ENCODE measurements at places on chromosomes 13 and 19. TPM values are rescaled to one million over a fixed set of nuclear protein-coding genes. Genes with fewer than 3 reads are reported as not detected.
A peak's percentile ranks its signal among the peaks of the same experiment; 100 is the strongest.

DNA sequence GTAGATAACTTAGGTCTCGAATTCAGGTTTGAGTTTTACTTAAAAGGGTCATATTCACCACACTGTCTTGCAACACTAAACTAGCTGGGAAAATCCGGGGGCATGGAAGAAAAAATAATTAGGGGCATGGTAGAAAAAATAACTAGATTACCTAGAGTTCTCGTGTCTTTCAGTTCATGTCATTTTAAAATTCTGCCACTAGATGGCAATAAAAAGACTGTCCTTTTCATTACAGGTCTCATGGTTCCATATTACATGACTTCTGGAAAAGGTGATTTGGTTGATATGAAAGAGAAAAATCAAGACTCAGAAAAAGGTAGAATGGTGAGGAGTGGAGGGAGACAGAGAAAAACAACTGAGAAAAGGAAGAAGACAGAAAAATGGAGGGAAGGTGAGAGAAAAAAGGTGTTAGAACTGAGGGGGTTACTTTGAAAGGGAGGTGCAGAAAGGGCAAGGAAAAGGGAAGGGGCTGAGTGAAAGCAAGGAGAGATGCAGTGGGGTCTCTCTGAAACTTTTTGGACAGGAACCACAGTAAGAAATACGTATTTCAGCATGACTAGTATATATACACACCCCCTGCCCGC is 299.0 kb downstream of the KLF12 start:
- peak; percentile 70 for DNase-seq

The ZNF792 gene
- total RNA-seq: 55.2 TPM

GRCh38 chr13:66459143-66459542 is 771.0 kb downstream of the PCDH9 start:
- no peak for DNase-seq

GRCh38 chr19:28103921-28104320 is 1109.0 kb downstream of the UQCRFS1 start:
- DNase-seq: no peak

The MARK4 gene
- 14.0 TPM for total RNA-seq

- DNase-seq: no peak
These were observed 377.0 kb downstream of the ITGBL1 start for GRCh38 chr13:101829484-101829883.

DNA sequence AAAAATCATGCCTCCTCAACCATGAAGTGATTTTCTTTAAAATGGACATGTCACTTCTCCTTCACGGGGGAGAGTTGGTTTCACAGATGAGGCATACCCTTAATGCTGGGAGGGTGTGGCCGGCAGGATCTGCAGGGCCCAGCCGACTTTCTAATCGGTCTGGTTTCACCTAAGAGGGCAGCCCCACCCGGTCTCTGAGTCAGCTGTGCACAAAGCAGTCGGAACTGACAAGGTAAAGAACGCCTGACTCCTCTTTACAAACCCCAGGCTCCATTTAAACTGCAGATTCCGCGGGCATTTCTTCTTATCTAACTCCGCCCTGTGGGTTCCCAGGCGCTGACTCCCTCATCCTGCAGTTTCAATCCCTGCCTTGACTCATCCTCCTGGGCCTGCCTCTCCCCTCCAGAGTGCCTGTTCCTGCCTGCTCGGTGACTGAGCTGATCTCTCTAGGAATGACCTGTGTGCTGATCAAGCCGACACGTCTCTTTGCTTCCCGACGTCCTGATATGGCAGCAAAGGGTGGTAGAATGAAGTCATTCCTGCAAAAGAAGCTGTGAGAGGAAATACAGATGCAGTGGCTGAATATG is 63.4 kb downstream of the EFNB2 start:
- DNase-seq: peak; percentile 69

DNA sequence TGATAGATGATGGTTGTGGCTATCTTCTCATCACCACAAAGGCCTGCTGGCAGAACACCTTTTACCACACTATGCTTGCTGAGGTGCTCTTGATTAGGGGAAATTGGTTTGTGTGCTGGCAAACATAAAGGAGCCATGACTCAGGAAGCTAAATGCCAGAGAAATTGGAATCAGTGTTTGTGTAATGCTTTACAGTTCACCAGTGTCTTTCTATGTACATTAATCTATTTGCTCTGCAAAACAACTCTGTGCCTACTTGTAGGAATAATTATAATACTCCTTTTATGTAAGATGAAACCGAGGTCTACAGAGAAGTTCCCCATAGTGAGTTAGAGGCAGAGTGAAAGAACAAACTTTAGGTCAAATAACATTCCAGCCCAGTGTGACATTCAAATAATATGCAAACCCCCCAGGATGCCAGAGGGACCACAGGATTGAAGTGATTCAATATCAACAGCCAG is 390.5 kb upstream of the HTR2A start:
- DNase-seq: no peak

DNA sequence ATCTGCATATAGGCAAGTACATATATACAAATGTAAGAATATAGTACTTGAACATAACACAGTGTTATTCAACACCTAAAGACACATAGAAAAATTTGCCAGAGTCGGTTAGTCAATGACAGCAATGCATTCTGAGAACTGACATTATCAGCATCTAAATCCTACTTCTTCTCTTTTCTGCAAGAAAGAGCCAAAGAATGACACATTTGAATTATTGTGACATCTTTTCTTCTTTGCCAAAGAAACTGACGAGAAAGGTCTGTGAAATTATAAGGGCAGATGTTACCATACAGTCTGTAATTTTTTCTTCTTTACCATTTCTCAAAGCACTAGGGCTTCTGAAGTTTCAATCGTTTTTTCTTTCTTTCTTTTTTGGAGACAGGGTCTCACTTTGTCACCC is 350.9 kb upstream of the NBEA start:
- DNase-seq: no peak

The HSH2D gene
- not detected for total RNA-seq

- no peak for DNase-seq
These were observed 33.6 kb downstream of the ZNF682 start for GRCh38 chr19:20005741-20006140.

DNA sequence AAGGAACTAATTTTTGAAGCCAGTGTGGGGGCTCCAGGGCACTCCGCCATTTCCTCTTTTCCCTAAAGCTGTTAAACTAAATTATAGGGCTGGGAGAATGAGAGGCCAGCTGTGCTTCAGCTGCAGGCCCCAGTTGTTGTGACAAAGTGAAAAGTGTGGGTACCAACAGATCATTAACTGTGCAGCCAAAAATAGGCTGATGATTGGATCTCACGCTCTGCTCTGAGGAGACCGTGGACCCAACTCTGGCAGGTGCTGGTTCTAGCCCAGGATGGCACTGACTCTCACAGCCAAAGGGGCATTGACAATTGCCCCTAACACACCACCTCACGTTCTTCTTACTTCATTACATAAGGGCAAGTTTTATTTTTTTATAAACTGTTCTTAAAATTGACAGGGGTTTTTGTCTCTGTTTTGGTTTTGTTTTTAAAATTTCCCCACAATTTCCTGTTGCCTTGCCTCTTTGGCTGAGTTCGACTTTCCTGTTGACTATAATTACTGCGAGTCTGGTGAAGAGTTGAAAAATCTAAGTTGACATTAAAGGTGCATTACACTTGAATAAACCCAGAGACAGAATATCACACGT is 391.0 kb downstream of the FGF9 start:
- DNase-seq: no peak

DNA sequence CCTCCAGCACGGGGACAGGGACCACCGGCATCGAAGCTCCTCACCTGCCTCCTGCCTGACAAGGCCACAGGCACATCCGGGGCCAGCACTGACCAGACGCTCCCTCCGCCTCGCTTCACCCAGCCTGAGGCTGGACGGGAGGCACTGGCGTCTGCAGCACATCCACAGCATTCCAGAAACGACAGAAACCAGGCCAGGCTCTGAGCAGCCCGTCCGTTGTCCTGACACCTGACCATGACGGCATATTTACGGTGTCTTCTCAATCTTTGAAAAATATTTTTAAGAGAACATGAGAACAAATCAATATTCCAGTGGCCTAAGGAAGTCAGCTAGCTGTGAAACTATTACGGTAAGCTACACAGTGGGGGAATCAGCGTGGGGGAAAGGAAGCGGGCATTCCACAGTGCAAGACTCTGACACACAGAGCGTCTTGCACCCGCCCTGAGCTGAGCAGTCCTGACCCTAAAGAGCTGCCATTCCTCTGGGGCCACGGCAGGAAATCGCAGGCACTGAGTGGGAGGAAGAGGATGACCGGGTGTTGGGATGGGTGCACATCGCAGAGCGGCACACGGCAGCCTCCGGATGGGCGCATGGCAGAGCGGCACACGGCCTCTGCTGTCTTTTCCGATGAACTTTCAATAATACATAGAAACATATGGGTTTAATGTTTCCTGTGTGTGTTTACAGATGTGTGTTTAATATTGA is 26.8 kb downstream of the RASA3 start:
- DNase-seq: peak; percentile 28

The CUL4A gene
- 148 TPM for total RNA-seq

- DNase-seq: no peak
These were observed 47.4 kb downstream of the NDFIP2 start for GRCh38 chr13:79528356-79528755.

The USF2 gene
- 47.5 TPM for total RNA-seq

- DNase-seq: no peak
These were observed 2.2 kb downstream of the SPTBN4 start for GRCh38 chr19:40469011-40469410.

DNA sequence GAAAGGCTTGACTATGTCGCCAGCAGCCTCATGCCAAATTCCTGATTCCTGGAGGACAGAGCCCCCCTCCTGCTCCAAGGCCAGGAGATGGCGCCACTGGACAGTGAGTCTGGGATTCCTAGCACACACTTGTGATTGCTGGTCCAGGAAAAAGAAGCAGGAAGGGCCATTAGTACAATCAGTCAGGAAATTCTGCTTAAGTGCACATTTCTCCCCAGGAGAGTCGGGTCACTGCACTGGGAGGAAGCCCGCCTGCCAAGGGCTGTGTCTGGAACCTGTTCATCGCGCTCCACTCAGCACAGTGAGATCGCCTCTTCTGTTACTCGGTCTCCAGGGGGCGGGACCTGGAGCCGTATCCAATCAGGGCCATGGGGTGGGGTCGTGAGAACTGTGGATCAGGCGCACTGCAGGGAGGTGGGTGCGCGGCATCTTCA is 65.1 kb downstream of the ZNF823 start:
- peak; percentile 85 for DNase-seq

The AMER2 gene
- total RNA-seq: not detected

DNA sequence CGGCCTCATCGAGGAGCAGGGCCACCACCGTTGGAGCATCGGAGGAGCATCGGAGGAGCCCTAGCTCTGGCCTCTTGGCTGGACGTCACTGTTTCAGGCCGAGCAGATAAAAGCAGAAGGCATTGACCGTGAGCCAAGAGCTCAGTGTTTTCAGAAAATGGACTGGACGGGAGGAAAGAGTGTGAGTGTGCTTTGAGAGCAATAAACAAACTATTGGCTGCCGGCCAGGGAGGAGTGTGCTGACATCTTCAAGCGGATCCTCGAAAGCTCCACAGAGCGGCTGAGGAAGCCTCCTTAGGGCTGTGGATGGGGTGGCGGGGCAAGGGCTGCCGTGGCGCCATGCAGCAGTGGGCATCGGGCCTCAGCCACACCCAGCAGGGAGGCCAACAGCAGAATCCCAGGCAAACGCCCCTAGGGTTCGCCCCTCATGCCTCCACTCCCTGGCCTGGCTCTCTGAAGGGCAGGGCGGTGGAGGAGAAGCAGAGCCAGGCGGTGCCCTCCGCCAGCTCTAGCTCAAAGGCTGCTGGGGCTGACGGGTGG is 41.8 kb downstream of the IRS2 start:
- peak; percentile 5 for DNase-seq

DNA sequence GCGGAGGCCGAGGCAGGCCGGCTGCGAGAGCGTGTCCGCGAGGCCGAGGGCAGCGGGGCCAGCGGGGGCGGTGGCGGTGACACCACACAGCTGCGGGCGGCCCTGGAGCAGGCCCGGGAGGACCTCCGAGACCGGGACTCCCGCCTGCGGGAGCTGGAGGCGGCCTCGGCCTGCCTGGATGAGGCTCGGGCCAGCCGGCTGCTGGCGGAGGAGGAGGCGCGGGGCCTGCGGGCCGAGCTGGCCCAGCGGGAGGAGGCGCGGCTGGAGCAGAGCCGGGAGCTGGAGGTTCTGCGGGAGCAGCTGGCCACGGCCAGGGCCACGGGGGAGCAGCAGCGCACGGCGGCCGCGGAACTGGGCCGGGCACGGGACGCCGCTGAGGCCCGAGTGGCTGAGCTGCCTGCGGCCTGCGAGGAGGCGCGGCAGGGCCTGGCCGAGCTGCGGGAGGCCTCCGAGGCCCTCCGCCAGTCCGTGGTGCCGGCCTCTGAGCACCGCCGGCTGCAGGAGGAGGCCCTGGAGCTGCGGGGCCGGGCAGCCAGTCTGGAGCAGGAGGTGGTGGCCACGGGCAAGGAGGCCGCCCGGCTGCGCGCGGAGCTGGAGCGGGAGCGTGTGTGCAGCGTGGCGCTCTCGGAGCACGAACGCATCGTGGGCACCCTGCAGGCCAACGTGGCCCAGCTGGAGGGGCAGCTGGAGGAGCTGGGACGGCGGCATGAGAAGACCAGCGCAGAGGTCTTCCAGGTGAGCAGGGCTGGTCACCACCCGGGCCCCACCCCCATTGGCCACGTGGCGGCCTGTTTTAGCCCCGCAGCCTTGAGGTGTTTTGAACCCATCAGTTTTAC is 11.7 kb upstream of the EBI3 start:
- no peak for DNase-seq

GRCh38 chr13:113736258-113736731 is 22.7 kb upstream of the TMEM255B start:
- DNase-seq: no peak

The GPC6 gene
- total RNA-seq: 0.17 TPM

DNA sequence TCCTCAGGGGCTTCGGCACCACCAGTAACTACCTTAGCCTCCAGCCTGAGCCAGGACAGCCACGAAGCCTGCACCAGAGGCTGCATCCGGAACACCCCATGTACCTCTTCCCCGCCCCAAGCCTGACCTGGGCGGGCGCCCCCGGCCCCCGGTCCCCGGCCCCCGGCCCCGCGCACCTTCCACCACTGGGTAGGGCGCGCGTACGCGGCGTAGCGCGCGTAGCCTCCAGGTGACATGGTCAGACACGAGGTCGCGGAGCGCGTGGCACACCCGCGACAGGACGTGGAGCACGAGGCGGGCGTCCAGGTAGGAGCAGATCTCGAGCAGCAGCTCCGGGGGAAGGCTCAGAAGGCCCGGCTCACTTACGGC is 450 bp downstream of the FBXW9 start:
- no peak for DNase-seq

DNA sequence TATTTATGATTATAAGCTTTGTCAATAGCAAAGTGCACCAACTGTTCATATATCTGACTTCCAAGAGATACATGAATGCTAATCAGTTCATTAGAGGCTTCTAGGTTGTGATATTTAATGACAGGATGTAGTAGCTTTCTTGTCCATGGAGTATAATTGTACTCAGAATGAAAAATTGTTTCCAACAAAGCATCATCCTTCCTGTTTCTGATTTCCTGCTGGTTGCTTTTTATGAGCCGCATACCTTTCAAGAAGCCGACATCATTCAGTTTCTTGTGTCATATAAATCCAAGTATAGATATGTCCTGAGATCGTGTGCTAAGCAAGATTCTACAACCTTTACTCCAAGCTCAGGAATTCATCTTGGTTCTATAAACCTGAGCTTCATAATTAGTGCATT is 326.6 kb downstream of the DIAPH3 start:
- peak; percentile 6 for DNase-seq

GRCh38 chr19:23949611-23950010 is 34.9 kb downstream of the ZNF726 start:
- no peak for DNase-seq

The SIGLEC6 gene
- not detected for total RNA-seq

Data from dermis blood vessel endothelial cell (primary cell).